H54 (cell line): ENCODE measurements at places on chromosomes 7 and 10.

DNA sequence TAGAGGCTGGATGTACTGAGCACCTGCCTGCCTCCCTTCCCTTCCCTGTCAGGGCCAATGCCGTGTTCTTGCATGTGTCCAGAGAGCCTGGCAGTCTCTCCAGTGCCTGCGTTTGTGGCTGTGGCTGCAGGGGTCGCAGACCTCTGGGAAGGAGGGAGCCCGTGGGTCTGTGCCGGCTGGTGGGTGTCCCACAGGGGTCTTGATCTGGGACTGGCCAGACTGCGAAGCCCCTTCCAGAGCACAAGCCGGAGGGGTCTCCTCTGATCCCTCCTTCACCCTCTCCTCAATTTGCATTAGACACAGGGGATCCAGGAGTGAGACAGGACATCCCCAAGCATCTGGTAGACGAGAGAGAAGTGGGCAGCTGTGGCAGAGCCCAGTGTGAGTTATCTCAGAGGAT is 199.2 kb downstream of the ADARB2 start:
- DNase-seq = no peak

GRCh38 chr7:67983486-67983885 is 986.9 kb downstream of the TYW1 start:
- no peak for DNase-seq

DNA sequence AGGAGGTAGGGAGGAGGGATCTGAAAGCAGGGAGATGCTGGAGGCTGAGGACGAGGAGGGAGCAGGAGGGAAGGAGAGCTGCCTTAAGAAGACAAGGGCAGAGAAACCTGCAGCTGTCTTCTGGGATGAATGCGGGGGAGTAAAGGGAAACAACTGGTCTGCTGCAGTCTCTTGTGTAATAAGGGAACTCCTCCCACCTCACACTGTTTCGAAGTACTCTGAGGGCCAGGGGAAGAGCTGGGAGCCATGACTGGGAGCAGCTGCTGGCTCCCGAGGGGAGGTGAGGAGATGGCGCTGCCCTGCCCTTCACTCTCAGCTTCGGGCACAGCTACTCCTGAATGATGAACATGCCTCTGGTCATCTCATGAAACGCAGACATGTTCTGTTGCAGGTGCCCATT is 65.1 kb downstream of the CLEC2L start:
- DNase-seq = no peak

DNA sequence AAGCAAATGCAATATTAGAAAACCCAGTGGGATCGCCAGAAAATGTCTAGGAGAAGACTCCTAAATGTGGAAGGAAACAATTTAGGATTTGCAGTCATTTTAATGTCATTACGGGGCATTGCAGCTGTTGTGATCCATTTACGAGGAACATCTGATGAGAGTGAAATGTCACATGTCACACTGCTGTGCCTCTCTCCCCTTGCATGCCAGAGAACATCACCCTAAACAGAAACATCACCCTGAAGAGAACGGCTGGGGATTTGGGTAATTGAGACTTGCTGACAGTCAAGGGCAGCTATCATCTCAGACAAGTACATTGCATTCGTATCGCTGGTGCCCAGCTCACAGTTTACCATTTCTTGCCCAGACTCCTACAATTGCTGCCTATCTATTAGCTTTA is 785.7 kb upstream of the POM121L12 start:
- DNase-seq = no peak

DNA sequence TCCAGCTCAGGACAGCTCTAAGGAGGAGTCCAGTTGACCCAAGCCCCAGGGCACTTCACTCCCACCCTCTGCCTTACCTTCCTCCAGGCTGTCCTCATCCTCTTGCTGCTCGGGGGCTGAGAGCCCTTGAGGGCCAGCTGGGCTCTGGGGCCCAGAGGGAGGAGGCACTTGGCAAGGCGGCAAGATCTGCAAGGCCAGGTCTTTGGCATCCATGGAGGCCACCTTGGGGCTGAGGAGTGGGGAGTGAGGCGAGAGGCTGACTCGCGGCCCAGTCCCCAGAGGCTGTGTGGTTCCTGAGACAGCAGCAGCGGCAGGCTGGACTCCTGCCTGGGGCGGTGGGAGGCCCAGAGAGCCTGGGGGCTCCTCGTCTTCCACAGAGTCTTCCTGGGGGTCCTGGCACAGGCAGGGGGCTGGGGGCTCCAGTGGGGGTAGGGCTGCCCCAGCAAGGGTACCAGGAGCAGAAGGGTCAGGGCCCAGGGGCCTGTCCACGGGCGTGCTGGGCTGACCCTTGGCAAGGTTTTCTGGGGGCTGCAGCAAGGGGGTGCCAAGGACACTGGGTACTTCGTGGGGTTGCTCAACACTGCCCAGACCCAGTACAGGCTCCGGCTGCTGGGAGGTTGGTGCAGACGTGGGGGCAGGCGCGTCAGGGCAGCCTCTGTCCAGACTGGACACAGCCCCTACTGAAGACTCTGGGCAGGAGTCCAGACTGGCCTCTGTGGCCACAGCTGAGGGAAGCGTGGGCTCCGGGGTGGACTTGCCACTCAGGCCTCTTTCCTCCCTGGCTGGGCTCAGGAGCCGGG is 6.5 kb downstream of the NACAD start:
- DNase-seq = no peak

DNA sequence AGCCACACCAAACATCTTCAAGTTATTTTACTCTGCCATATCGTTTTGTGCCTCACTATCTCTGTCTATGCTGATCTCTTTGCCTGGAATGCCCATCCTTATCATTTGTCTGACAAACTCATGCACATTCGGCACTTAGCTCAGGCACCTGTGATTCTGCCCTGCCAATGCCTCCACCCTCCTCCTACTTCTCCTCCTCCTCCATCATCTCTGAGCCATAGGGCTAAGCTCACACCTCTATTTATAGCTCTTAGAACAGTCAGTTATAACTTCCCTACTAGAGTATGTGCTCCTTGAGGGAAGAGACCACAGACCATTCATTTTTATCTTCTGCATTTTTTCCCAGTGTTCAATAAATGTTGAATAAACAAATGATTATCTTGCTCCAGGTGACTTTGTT is 51.2 kb upstream of the CDK13 start:
- DNase-seq = no peak

DNA sequence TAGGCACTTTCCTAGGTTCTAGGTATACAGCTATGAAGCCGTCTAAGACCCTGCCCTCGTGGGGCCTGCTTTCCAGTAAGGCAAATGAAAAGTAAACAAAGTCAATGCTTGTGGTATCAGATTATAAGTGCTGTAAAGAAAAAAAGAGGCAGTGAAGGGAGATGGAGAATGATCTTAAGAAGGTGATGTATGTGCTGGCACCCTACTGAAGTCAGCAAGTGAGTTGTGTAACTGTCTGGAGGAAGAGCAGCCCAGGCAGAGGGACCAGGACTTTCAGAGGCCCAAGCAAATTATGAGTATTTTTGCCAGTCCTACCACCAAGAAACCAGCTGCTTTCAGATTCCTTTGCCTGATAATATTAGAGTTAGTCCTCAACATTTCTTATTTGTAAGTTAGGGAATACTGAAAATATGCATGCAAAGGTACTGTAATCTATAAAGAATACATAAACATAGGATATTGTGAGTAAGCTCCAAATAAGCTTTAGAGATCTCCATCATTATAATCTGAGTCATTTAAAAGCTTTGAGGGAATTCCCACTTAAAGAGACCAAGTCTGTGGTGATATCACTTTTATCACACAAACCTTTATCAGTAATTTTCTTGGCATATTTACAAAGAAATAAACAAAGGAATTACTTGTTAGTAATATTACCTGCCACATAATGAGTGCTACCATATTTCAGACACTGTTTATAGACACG is 329.2 kb upstream of the LRGUK start:
- DNase-seq = no peak

DNA sequence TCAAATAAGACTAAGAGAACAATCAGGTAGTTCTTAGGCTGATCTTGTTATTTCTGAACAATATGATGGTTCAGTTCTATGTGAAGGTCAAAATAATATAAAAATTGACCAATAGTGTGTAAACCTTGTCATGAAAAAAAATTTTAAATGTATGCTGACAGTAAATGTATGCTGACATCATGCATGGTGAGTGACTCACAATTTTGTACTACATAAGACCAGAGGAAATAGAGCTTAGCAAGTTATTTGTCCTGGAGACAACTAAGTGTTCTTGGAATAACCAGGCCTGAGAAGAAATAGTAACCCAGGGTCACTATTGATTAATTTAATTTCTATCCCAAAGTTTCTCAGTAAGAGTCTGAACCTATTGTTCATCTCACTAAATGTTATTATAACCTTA is 182.2 kb upstream of the PCDH15 start:
- DNase-seq = no peak

DNA sequence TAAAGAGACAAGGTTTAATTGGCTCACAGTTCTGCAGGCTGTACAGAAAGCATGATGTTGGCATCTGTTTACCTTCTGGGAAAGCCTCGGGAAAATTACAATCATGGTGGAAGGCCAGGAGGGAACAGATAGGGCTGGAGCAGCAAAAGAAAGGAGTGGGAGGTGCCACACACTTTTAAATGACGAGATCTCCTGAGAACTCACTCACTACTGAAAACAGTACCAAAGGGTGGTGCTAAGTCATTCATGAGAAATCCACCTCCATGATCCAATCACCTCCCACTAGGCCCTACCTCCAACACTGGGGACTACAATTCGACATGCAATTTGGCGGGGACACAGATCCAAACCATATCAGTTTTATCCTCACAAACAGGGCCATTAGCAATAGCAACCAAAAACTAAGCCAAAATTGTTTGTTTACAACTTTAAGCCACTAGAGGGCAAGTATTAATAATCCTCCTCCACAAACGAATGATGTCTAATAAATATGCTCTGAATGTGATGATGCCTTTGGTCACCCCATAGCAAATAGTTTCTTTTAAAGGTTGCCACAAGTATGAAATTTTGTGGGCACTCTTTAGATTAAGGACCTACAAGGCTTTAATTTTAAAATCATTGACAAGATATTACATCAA is 129.2 kb upstream of the NRBF2 start:
- DNase-seq = no peak

DNA sequence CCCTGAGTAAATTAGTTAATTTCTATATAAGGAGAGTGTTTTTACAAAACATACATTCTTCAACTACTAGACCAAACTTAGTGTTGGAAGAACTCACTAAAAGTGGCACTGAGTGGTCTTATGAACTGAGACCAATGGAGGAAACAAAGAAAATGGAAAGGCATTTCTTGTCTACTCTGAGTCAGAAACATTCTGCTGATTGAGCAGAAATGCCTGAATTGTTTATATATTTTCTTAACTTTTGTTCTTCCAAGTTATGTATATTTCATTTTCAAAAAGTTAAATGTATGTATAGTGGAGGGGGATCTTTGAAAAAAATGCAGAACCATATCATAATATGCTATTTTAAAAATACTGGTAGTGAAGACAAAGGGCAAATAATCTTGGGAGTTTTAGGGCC is 320.7 kb downstream of the HGF start:
- no peak for DNase-seq

GRCh38 chr10:8295311-8295710 is 240.8 kb downstream of the GATA3 start:
- no peak for DNase-seq

DNA sequence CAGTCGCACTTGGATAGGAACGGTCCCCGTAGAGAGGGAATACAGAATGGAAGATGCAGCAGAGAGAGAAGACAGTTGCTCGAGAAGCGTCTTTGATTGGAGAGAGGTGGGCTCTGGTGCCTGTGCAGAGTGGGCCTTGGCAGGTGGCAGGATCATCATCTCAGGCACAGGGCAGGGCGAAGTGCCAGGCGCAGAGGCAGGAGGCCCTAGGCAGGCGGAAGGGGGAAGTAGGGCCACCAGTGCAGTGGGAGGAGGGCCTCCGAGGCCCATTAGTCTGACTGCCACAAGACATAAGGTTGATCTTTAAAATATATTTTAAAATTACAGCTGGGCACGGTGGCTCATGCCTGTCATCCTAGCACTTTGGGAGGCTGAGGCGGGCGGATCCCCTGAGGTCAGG is 10.1 kb downstream of the CARD11 start:
- no peak for DNase-seq

DNA sequence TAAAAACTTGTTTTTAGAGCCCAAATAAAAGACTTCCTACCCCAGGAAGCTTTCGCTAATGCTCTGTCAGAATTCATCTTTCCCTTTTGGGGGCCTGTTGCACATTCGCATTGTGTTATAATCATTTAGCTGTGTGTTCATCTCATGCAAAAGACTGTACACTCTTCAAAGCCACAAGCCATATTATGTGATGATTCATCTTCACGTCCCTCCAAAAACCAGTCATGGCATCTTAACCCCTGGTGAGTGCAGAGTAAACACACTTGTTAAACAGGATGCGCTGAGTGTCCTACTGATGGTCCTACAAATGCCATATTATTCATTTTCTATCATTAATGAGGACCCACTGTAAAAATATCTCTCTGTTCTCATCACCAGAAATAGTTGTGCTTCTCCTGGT is 235.4 kb downstream of the KIAA1217 start:
- peak; percentile 33 for DNase-seq

GRCh38 chr7:139095194-139095659 is 14.3 kb downstream of the ZC3HAV1 start:
- no peak for DNase-seq

DNA sequence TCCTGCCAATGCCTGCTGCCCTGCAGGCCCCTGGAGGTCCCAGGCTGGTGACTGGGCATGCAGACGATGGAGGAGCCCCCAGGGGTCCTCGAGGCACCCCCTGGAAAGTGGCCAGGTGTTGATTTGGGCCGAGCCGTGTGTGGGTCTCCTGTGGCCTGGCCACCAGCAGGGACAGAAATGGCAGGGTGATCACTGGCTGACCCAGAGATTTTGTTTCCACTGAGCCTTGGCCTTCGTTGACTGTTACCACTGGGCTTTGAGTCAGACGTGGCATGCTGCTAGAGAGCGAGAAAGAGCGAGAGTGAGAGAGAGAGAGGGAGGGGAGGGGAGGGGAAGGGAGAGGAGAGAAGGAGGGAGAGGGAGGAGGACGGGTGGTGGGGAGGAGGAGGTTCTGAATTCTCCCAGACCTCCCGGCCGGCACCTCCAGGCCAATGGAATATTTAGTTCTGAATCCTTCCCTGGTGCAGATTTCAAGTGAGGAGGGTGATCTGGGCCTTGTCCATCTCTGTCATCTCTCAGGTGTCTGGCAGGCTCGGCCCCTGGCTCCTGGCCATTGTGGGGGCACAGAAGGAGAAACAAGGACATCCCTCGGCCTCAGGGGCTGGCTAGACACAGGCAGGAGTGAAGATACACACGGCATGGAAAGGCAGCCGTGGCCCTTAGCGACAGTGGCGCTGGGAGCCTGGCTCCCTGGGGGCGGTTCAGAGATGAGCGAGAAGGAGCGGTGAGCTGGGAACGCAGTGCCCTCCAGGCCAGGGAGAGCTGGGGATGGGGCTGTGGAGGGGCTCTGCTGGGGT is 58.2 kb downstream of the GLRX3 start:
- DNase-seq = no peak

GRCh38 chr10:133276435-133277201 is at the start of gene ADAM8:
Gene ADAM8, minus strand, starts transcription at chr10:133276868. Its CDS starts 51 bp downstream, at chr10:133276817.
- DNase-seq = no peak

DNA sequence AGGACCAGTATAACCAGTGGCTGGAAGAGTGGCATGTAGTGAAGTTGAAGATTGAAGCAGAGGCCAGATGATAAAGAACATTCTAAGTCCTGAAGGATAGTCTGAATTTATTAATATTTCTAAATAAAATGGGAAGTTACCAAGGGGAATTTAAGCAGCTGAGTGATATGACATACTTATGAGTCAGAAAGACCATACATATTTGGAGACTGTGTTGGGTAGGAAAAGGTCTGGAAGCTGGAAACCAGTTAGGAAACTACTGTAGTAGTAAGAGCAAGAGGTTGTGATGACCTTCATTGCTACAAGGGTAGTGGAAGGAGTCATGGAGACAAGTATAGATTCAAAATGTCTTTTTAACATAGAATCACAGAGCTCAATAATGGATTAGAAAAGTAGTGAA is 752.3 kb downstream of the SUGCT start:
- no peak for DNase-seq
